ENCODE measurements at places on chromosomes 3 and 15.
A peak's percentile ranks its signal among the peaks of the same experiment; 100 is the strongest.

DNA sequence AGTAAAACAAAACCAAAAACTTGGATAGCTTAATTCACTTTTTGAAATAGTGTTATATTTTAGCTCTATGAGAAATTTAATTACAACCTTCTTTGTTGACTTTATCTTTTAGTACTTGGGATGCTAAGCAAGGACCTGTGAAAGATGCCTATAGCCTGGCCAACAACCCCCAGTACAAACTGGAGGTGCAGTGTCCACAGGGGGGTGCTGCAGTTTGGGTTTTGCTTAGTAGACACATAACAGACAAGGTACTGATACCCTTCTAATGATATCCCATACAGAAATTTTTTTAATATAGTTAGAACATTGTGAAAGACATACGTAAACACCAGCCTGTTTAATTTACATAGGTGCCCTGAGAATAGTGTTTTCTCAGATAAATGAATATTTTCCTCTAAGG is 35.3 kb downstream of the CAPN7 start:
- peak; percentile 44 for DNase-seq

- DNase-seq: no peak
Measured at GRCh38 chr3:171178714-171179113, 152.2 kb upstream of the SLC2A2 start.

DNA sequence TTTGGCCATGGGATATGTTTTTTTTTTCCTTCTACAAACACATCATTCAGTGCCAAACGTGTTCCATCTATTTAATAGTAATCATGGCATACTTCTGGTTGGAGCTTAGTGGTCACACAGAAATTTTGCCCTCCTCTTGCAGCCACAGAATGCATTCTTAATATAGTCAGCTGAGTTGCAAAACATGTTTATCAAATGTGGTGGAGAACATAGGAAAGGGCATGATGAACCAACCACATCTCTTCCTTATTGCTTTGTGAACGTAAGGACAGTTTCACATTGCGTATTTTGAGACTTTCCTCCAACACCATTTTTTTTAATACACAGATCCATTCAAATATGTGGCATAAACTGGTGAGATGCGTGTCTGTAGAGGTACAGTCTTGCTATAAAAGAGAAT is 106.8 kb downstream of the BBX start:
- no peak for DNase-seq

DNA sequence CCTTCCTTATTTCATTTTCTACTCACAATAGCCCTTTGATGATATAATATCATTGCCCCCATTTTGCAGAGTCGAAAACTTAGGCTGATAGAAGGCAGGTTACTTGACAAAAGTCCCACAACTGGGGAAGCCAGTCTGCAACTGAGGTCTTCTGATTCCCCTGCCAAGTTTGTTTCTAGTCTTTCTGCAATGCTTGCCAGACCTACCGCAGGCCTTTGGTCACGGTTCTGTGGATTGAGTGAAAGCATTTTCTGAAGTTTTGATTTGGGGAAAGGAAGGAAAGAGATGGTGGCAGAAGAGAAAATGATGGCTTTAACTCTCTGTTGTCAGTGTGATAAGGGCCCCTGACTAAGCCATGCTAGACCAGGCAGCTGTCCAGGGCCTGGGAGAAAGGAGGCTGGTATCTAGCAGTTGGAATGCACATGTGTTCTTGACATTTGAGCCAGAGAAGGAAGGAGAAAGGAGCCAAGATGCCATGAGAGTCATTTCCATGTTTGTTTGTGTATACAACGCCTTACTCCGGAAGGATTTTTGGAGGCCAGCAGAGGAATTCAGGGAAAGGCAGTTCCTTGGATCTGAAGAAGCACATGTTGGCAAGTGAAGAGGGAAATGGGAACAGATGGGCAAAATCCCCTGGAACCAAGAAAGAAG is 29.9 kb downstream of the FAH start:
- no peak for DNase-seq

DNA sequence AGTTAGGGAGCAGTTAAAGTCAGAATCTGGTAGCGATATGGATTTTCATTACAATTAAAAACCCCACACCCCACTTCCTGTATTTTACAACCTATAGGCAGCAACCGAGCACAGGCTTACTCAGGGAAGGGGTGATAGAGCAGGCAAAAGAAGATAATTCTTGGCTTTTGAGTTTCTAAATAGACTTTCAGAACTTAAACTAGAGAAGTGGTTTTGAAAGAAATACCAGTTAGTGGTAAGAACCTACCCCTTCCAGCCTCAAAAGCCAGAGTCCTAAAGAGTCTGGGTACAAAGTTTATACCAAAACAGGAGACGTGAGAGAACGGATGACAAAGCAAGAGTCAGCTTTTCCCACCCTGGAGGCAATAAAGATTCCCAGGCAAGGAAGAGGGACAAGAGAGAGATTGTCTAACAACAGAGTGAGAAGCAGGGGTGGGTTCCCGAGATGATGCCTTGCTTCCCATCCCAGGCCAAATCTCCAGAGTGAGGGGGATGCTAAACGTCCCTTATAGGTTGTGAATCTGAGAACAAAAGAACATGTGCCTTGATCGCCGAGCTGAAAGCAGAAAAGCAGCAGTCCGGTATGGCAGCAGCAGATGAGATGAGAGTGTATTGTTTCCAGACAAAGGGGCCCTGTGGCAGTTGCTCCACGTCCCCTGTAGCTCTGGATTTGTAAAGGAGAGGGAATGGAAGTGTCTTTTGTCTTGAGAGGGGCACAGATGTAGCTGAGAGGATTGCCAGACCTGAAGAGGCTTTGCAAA is 36.8 kb downstream of the KLHL6 start:
- DNase-seq: no peak

DNA sequence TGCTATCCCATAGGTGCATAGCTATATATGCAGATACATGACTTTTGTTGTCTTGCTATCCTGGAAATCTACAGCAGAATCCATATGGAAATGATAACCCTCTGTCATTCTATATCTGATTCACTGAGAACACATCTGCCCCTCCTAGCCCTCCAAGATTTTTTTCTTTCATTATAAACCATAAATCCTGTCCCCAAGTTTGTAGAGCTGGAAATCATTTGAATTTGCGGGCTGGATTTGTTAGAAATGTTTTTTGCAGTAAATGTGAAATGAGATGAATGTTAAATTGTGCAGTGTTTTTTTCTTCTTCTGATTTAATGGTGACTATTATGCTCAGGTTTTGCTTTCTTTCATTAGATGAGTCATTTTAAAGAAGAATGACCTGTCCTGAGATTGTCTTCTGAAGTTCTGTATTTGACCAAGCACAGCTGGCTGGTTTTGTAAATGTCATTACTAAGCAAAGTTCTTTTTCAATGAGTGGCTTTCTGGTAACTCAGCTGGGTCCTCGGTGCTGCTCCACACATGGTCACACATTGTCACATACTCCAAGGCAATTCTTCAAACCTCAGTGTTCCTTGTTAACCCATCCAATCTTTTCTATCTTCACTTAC is 25.3 kb upstream of the ABHD17C start:
- DNase-seq: no peak

- no peak for DNase-seq
Measured at GRCh38 chr3:15041950-15042349, 23.2 kb downstream of the MRPS25 start.

- no peak for DNase-seq
Measured at GRCh38 chr3:34727700-34728099, 911.6 kb upstream of the ARPP21 start.

DNA sequence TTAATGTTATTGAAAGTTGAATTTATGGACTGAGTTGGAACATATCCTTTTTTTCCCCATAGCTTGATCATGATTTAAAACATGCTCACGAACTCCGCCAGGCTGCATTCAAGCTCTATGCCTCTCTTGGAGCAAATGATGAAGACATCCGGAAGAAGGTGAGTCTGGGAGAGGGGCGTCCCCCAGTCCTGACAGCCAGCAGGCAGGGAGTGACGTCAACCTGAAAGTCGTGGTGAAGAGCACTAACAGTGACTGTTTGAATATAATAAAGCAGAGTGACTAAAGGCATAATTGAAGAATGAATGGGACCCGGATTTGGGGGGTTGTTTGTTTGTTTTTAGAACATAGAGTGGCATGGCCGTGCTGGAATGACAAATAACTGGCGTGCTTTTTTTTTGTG is 57.9 kb downstream of the ARMC8 start:
- DNase-seq: no peak

DNA sequence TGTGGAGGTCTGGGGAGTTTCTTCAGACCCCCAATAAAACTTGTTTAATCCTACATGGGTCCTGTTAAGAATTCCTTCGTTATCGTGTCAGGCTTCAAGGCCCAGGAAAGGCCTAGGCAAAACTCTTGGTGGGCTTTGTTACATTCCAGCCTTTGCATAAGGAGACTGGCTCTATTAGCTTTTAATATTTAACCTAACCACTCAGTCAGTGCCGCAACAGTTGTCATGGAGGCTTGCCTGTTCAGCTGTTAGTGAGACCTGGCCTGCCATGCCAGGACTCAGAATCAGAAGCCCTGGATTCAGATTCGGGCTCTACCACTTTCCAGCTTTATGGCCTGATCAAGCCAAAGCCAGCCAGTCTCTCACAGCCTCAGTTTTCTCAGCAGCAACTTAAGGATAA is 19.6 kb downstream of the EIF1B start:
- no peak for DNase-seq

GRCh38 chr3:64332459-64333350 is 107.4 kb upstream of the PRICKLE2 start:
- no peak for DNase-seq

DNA sequence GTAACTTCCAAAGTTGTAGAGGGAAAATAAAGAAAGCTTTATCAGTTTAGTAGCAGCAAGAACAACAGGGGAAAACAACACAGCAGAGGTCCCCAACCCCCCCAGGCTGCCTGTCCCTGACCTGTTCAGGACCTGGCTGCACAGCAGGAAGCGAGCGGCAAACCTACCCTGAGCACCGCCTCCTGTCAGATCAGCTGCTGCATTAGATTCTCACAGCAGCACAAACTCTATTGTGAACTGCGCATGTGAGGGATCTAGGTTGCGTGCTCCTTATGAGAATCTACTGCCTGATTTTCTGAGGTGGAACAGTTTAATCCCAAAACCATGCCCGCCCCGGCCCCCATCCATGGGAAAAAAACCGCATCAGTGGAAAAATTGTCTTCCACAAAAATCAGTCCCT is 40.3 kb downstream of the USP50 start:
- no peak for DNase-seq

GRCh38 chr3:159263750-159264553 is 462.1 kb downstream of the MFSD1 start:
- DNase-seq: no peak

DNA sequence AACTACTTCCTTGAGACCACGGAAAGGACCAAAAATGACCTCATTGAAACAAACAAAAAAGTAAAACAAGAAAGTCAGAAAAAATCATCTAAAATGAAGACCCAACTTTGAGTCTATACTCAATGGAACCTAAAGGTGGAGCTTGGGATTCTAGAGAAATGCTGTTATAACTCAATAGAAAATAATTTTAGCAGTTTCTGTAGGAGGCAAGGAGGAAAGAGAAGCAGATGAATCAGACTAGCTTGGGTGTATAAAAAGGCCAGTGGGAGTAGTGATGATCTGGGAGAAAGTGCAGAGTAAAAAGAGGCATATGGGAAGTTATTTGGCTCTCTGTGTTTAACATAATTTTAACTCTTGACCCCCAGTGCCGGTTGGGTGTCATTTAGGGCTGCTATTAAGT is 94.4 kb downstream of the TMCO5A start:
- DNase-seq: no peak

- DNase-seq: no peak
Measured at GRCh38 chr15:90701048-90701447, 16.1 kb upstream of the BLM start.

DNA sequence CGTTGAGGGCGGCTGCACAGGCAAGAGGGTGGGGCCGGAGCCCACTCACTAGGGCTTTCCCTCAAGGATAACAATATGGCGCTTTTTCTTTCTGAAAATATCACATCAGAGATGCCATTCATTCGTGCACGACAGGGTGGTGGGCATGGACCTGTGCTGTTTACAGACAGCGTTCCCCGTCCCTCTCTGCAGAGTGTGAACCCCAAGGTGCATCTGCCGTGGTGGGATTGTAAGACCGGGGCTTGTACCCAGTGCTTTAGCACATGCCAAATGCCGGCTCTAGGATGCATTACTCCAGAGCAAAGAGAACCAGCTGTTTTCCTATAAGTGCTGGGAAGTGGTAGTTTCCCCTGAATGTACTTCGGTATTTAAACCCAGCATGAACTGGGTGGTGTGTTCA is 37.0 kb downstream of the CHDH start:
- DNase-seq: no peak

GRCh38 chr3:42014458-42014920 is 52.6 kb upstream of the ULK4 start:
- DNase-seq: no peak

DNA sequence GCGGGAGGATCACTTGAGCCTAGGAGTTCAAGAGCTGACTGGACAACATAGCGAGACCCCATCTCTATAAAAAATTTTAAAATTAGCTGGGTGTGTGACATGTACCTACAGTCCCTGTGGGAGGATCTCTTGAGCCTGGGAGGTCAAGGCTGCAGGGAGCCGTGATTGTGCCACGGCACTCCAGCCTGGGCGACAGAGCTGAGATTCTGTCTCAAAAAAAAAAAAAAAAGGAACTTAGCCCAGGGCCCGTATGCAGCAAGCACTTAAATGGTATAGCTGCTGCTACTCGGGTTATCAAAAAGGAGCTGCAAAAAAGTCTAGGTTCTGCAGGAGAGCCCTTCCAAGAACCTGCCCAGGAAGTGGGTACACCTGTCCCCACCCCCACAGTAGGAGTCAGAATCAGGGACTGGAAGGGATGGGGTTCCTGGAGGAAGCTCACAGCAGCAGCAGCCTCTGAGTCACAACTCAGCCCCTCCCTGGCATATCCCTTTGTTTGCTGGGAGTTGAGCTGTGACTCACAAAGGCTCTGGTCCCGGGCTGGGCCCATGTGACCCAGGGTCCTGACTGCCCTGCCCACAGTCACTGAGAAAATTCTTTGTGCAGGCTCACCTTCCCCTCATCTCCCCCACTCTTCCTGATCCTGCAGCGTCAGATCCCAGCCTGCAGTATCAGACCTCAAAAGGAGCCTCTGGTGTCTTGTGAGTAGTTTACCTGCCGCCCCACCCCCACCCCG is at the start of gene SPATA12:
TSS of gene SPATA12 (plus strand) at position 576 of the 733 bp plus-strand sequence. CDS start 13,031 bp downstream, outside the sequence.
- peak; percentile 63 for DNase-seq

DNA sequence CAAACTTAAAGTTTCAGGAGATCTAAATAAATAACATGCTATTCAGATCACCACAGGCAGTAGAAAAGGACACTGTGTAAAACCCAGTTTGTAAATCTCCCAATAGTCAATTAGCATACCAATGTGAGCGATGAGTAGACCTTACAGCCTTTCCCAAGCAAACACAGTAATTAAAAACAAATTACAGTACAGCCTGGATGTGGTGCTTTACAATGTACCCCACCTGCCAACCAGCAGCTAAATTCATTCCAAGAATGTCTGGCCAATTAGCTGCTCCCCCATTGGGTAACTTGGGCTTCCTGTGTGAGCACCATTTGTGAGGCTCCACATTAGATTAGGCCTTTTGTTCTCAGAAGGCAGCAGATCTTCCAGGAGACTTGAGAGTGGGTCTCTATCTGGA is 635.0 kb downstream of the TBL1XR1 start:
- no peak for DNase-seq

DNA sequence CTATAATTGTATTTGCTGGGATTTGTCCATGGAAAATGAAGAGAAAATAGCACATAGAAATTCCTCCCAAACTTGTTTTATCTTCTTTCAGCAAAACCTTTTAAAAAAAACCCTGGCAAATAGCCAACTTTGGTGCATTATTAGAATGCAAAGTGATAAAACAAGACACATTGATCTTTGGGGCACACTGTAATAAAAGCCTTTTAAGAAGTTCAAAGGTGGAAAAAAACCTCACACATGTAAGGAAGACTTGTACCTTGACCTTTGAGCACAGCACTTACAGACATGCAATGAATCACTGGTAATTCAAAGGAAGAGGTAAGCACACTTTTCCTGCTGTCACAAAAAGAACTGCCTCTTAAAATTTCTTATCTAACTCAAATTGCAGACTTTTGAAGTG is 8.0 kb upstream of the MORC1 start:
- DNase-seq: no peak

All from Right ventricle myocardium superior (tissue), 1 donor.